ENCODE measurements at places on chromosomes 4 and X. TPM values are rescaled to one million over a fixed set of nuclear protein-coding genes. Genes with fewer than 3 reads are reported as not detected.

- H3K27me3 ChIP-seq: peaks cover 2% of the 10 kb centered on the region
- no peaks in the 10 kb centered on the region for H3K4me1 ChIP-seq
- H3K27ac ChIP-seq: no peak overlapping the region
- no peak for DNase-seq
- no peaks in the 10 kb centered on the region for H3K36me3 ChIP-seq
Observed at GRCh38 chr4:97073194-97073593, 1070.1 kb downstream of the STPG2 start.

DNA sequence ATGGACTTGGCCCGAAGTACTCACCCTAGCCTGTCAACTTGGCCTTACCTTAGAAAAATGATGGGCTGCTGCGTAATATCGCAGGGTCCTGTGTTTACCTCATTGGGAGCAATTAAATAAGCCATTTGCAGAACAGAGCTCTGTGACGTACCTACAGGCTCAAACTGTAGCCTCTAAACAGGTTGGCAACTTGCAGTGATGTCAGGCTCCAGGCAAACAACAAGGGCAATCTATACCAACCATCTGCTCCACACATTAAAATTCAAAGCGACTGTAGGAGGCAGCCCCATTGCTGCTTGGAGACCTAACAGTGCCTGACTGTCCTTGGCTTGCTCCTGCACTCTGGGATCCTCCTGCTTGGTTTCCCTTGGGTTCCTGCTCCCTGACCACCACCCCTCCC lies 17.2 kb downstream of the VGLL1 start:
- H3K4me3 ChIP-seq: no peak overlapping the region
- no peaks in the 10 kb centered on the region for H3K4me1 ChIP-seq
- DNase-seq: no peak
- no peaks in the 10 kb centered on the region for H3K27me3 ChIP-seq
- no peaks in the 10 kb centered on the region for H3K36me3 ChIP-seq

GRCh38 chrX:133175605-133176004 lies 42.5 kb downstream of the TFDP3 start:
- DNase-seq: no peak
- no peaks in the 10 kb centered on the region for H3K4me1 ChIP-seq
- H3K4me3 ChIP-seq: no peak overlapping the region
- H3K27ac ChIP-seq: no peak overlapping the region

Gene ITIH6
- total RNA-seq: not detected

Data from aorta (tissue), 5 donors.